ENCODE measurements at places on chromosomes 13 and 19.
A peak's percentile ranks its signal among the peaks of the same experiment; 100 is the strongest.

DNA sequence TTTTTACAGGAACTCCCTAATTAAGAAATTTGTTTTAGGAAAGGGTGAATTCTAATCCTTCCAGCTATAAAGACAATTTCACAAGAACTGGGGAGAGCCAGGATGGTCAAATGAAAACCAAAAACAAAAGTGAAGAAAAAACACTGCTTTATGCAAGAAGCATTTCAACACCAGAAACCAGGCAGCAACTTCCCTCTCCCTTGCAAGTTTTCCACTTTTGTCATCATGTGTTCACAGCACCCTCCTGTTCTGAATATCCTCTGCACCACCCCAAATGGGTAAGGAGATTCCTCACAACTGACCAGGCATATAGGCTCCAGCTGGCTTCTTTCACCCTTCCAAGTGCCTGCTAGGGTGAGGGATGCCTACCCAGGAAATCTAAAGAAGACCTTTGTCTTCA lies 328.1 kb downstream of the TBC1D4 start:
- DNase-seq, result no peak

- no peak for DNase-seq
Measured at GRCh38 chr19:3175781-3176714, 2.5 kb upstream of the S1PR4 start.

DNA sequence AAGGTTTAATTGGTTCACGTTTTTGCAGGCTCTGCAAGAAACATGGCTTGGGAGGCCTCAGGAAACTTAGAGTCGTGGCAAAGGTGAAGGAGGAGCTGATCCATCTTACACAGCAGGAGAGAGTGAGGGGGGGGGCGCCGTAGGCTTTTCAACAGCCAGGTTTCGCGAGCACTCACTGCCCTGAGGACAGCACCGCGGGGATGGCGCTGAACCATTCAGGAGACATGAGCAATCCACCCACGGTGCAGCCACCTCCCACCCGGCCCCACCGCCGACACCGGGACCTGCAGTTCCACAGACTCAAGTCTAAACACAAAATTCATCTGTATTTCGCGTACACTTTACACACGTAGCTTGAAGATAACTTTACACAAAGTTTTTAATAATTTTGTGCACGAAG lies 73.6 kb downstream of the KDM4B start:
- no peak for DNase-seq

DNA sequence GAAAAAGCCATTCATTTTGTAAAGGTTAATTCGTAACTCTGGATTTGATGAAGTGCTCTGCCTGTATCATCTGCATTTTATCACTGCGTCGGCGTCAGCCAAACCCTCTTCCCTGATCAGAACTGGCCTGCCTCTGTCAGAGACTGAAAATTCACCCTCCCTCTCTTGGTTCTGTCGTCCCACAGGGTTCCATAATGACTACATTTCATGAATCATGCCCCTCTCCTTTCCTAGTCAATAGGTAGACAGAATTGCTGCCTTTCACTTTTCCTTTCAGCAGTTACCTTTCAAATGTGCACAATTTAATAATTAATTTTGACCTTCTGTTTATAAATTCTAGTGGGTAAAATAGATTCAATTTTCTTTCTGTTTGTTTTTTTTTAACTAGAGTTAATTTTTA lies 423.4 kb downstream of the RFC3 start:
- no peak for DNase-seq

DNA sequence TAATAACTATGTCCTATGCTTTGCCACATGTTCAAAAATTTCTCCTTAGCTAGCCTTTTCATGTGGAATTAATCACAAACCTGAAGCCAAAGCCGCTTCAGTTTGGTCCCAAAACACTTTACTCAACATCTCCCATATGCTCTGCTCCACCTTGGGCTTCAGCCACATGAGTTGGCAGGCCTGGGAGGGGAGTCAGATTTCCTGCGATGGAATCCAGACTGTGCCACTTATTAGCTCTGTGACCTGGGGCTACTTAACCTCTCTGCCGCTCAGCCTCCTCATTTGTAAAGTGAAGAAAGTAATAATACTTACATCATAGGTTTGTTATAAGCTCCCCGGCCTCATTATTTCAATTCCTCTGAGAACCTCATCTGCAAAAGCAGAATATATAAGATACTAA lies 272.0 kb downstream of the LMO7 start:
- DNase-seq, result peak; percentile 96

Measured in NCI-H1694 (cell line).